Activated CD4-positive, CD25-positive, alpha-beta regulatory T cell treated with anti-CD3 and anti-CD28 coated beads, Interleukin-2, amount 50 U/mL, for 24 hours (primary cell): ENCODE measurements at places on chromosomes 3 and 15.

DNA sequence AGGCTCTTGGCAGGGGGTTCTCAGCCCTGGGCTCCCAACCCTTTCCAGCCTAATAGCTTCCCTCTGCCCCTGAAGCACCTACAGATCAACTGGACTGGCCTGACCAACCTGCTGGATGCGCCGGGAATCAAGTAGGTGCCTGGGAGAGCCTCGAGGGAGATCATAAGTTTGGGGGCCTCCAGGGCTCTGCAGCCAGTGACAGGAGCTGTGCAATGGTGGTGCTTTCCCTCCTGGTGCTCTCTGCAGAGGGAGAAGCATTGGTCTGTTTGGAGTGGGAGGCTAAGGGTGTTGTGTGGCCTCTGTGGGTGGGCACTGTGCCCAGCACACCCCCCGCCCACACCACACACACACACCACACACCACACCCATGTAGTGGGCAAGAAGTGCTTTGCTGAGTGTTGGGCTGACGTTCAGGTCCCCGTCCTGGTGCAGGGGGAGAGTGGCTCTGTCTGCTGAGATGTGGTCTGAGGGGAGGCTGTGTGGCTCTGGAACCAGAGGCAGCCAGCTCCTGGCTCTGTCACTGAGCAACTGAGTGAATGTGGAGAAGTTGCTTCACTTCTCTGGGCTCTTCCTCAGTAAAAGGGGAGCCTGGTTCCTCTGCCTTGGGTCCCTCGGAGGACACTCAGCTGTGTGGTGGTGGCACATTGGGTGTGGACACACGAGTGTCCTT, 26.3 kb downstream of the ESYT3 start:
- no peak for ATAC-seq

DNA sequence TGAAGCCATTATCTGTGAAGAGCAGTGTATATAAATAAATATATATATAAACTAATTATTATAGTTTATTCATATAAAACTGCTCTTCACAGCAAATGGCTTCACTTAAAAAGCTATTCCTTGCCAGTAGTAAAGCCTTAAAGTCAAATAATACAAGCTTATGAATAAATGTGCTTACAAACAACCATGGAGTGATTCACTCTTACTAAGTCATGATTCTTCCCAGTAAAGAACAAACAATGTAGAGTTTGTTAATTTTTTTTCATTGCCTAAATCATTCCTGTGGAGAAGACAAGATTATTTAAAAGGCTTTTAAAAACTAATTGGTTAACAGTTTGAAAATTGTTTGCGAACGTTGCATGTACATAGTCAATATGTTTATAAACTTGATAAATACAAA, 140.7 kb downstream of the PLCH1 start:
- no peak for ATAC-seq

- ATAC-seq: no peak
Measured at GRCh38 chr15:57422113-57422754, 45.9 kb downstream of the CGNL1 start.

GRCh38 chr3:108602935-108603294, 13.4 kb downstream of the DZIP3 start:
- ATAC-seq: no peak

DNA sequence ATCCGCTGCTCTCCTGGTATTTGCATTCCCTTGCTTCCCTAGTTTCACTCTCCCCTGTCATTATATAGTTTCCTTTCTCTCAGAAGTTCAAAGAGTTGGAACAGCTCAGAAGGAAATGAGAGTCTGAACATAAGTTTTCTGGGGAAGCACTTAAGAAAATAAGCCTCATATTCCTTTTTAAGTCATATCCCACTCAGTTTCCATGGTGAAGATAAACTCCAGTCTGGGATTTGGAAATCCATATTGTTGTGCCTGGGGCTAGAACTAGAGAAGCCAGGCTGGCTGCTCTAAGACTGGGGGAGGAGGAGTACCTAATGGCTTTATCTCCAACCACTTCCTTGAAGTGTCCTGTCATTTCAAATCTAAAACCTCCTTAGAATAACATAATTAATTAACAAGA, 134.2 kb upstream of the ALCAM start:
- no peak for ATAC-seq

DNA sequence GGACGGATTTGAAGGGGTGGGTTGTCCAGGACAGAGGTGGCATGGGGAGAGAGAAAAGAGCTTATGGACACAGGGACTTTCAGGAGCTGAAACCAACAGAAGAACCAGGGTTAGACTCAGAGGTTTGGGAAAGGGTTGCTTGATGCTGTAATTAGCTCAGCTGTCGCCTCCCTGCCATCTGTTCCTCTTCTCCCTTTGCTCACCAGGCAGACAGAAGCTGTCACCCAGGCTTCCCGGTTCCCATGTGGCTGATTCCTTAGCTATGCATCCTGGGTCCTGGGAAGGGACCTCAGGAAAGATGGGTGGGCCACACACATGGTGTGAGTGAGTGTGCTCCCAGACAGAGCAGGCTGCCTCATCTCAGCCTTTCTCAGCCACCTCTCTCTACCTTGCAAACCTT, 14.1 kb downstream of the PTPN23 start:
- ATAC-seq: no peak

- peak; percentile 78 for ATAC-seq
Measured at GRCh38 chr3:183328823-183329222, 75.8 kb downstream of the B3GNT5 start.

DNA sequence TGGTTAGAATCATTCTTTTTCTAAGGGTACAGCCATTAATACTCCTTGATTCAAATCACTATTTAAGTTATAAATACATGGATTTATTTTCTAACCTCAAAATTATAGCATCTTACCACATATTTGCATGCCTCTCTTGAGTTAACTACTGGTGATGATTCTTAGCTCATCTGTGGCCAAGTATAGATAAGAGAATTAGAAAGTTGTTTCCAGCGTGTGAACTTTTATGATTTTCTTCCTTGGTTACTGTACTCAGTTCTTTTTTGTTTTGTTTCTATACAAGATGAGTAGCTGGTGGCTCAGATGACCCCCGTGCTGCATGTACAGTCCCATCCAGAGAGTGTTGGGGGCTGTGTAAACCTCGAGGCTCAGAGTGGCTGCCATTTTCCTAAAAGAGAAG, 124.6 kb downstream of the IGF1R start:
- peak; percentile 15 for ATAC-seq

GRCh38 chr15:63067976-63068743, 25.6 kb downstream of the TPM1 start:
- ATAC-seq: no peak

DNA sequence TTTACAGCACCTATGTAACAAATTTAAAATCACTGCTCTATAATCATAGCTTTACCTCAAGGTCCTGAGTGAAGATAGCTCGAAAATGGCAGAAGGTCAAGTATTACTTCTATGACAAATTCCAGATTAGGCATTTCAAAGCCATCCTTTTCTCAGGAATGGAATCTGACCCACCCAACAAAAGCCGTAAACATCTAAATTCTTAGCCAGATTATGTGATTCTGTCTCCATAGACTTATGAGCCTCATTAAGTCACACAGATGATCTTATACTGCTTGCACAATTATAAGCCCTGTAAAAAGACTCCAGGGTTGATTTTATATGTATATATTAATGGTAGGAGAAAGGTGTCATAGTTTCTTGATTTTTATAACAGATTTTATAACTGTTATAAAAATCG, 56.9 kb downstream of the CEP152 start:
- no peak for ATAC-seq

DNA sequence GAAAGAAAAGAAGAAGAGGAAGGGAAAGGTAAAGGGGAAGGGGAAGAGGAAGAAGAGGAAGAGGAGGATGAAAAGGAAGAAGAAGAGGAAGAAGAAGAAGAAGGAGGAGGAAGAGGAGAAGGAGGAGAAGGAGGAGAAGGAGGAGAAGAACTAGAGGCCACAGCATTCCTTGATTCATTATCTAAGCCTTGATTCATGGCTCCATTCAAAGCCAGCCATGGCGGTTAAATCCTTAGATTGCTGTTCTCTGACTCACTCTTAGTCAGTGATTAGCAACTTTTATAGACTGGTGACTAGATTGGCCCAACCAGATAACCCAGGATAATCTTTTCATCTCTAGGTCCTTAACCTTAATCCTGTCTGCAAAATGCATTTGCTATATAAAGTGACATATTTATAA, 47.6 kb downstream of the OSTN start:
- peak; percentile 35 for ATAC-seq

GRCh38 chr15:58606577-58607080, 142.9 kb downstream of the ADAM10 start:
- ATAC-seq: no peak

DNA sequence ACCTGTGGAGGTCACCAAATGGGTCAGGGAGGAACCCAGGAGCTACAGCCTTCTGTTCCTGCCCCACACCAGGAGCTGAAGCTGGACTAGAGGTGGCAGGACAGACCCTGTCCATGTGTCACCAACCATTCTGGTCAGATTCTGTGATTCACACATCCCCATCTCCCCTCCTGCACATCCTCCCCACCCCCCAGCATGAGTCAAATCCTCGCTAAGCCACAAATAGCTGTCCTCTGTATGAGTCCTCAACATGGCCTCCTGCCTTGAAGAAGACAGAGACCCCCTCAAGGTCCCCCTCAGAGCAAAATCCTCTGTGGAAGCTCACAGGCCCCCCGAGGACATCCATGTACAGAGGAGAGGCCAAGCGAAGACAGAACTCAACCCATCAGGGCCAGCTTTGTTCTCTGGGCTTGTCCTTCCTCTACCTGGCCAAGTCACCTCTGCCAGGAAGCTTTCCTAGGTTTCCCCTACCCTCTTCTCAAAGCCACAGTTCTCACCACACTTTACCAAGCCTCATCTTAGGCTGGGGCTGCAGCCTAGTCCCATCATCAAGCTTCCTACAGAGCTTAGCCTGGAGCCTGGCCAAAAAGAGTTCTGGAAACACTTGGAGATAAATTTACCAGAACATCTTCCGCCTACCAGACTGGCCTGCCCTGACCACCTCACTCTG, 17.1 kb downstream of the CACNA2D2 start:
- no peak for ATAC-seq

DNA sequence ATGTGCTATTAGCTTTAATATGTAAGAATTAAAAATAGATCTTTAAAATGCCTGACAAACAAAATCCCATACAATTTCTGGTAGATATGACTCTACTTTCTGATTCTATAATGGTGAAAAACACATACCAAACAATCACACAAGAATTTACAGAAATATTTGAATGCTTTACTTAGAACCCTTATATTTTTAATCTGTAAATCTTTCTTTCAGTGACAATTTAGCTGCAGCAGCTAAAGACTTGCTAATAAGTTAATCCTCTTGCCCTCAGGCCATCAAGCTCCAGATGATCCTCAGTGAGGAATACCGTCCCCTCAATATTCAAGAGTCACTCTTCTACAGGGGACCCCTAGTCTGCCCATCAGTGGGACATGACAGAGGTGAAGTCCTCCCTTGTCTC, 55.6 kb downstream of the C3orf80 start:
- no peak for ATAC-seq

DNA sequence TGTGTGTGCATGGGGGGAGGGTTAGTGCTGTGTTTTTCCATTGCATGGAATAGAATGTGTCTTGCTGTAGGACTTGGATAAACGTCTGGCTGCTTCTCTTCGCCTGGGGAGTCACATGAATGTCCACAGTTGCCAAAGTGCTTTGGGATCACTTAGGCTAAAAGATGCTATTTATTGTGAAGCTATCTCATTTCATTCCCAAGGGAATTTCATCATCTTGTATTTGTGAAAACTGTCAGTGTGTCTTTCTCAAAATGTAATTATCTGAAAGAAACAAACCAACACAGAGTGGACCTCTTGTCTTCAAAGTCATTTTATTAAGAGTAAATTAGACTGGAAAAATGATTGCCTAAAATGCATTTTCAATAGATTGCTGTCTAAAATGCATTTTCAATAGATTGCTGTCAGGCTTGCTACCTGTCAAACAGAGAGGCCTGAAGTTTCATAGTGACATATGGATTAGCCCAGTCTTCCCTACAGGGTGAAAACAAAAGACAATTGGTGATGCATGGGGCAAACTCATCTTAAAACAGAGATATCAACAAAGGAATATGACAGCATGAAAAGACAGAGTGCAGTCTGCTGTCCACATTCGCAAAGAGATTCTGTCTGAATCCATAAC, 117.1 kb upstream of the GOLIM4 start:
- no peak for ATAC-seq

DNA sequence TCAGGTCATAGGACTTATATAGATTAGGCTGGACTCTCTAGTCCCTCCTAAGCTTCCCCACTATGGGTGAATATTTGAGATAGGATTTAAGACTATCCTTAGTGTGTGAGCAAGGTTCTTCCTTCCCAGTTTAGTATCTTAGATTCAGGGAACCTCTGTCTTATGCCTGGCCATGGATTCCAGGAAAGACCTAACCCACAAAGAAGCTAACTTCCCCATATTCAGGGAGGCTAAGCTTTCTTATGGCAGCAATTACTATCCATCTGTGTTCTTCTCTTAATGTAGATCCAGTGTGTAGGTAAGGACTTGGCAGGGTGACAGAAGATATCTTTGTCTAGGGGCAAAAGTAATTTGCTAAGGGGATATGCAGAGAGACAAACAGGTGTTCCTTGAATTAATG, 25.5 kb upstream of the PIK3R4 start:
- ATAC-seq: no peak

GRCh38 chr3:139937674-139938279, 2.8 kb downstream of the CLSTN2 start:
- no peak for ATAC-seq

DNA sequence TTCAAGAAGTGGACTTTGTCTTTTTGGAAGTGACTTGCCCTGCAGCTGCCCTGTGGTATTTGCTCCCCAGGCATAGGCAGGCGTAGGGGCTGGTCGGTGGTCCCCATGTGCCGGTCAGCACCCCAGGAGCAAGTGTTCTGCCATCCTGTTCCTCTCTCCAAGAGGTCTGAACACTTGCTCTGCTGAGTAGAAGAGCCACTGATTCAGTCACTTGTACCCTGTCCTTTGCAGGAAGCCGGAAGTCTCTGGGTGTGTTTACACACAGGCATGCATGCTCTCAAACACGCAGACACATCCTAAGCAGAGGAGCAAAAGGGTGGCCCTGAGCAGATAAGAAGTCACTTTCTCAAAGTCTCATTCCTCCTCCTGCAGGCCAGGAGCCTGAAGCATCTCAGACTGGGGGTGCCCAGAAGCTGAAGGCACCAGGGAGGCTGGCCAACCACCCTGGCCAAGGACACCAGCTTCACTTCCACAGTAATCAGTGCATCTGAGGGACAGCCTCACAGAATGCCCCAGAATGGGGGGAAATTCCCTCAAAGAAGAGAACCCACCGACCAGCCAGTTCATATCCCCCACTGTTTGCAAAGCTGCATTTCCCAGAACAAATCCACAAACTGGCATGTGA, 88.7 kb upstream of the POMGNT2 start:
- peak; percentile 82 for ATAC-seq

GRCh38 chr3:20406611-20407011, 220.6 kb upstream of the SGO1 start:
- no peak for ATAC-seq

- peak; percentile 44 for ATAC-seq
Measured at GRCh38 chr15:70035719-70036077, 62.0 kb downstream of the TLE3 start.

DNA sequence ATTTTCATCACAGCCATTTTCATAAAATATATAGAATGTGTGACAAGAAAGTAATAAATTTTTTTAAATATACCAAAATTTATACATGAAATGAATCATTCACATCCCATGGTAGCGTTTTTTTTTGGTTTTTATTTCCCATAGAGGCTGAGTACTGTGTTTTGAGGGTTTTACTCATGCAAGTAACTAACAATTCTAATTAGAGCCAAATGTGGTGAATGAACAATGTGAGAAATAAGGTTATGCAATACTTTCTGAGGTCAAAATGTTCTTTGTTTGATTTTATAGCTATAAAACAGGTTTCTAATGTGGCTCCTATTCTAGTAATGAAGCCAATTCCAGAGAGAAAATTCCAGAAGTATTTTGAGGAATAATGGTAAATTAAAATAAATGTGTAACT, 386.8 kb downstream of the TBC1D5 start:
- ATAC-seq: no peak

GRCh38 chr3:54845551-54845950, 82.3 kb downstream of the LRTM1 start:
- no peak for ATAC-seq
